Aorta (tissue), 5 donors: ENCODE measurements at places on chromosomes 2 and 18.

- H3K4me1 ChIP-seq = no peaks in the 10 kb centered on the region
- H3K27me3 ChIP-seq = no peaks in the 10 kb centered on the region
- no peak overlapping the region for H3K4me3 ChIP-seq
- no peak overlapping the region for H3K27ac ChIP-seq
Observed at GRCh38 chr18:679516-679915, 22.1 kb downstream of the TYMS start.

GRCh38 chr18:26545335-26546123 lies 2.8 kb downstream of the KCTD1 start:
- no peak for DNase-seq
- H3K27me3 ChIP-seq = no peaks in the 10 kb centered on the region
- no peaks in the 10 kb centered on the region for H3K4me1 ChIP-seq
- no peak overlapping the region for H3K27ac ChIP-seq
- H3K4me3 ChIP-seq = no peak overlapping the region

GRCh38 chr2:192053921-192054320 lies 140.8 kb downstream of the TMEFF2 start:
- no peaks in the 10 kb centered on the region for H3K4me1 ChIP-seq
- H3K27me3 ChIP-seq = no peaks in the 10 kb centered on the region
- H3K4me3 ChIP-seq = no peak overlapping the region

GRCh38 chr2:52594026-52594425 lies 1173.6 kb upstream of the CHAC2 start:
- H3K27me3 ChIP-seq = no peaks in the 10 kb centered on the region
- H3K27ac ChIP-seq = no peak overlapping the region
- H3K36me3 ChIP-seq = no peaks in the 10 kb centered on the region
- H3K4me3 ChIP-seq = no peak overlapping the region
- no peaks in the 10 kb centered on the region for H3K4me1 ChIP-seq

GRCh38 chr2:73839653-73840411 lies 11.1 kb downstream of the STAMBP start:
- H3K36me3 ChIP-seq = no peaks in the 10 kb centered on the region
- no peak overlapping the region for H3K4me3 ChIP-seq
- no peaks in the 10 kb centered on the region for H3K27me3 ChIP-seq
- H3K4me1 ChIP-seq = peaks cover 2% of the 10 kb centered on the region

GRCh38 chr18:24778810-24779418 lies 318.5 kb downstream of the HRH4 start:
- H3K4me1 ChIP-seq = no peaks in the 10 kb centered on the region
- no peaks in the 10 kb centered on the region for H3K27me3 ChIP-seq
- H3K27ac ChIP-seq = no peak overlapping the region
- H3K4me3 ChIP-seq = no peak overlapping the region
- H3K36me3 ChIP-seq = no peaks in the 10 kb centered on the region

- no peak overlapping the region for H3K27ac ChIP-seq
- no peak overlapping the region for H3K4me3 ChIP-seq
- no peaks in the 10 kb centered on the region for H3K36me3 ChIP-seq
- H3K27me3 ChIP-seq = peaks cover 1% of the 10 kb centered on the region
Observed at GRCh38 chr18:40690062-40690461, 1265.0 kb upstream of the PIK3C3 start.

DNA sequence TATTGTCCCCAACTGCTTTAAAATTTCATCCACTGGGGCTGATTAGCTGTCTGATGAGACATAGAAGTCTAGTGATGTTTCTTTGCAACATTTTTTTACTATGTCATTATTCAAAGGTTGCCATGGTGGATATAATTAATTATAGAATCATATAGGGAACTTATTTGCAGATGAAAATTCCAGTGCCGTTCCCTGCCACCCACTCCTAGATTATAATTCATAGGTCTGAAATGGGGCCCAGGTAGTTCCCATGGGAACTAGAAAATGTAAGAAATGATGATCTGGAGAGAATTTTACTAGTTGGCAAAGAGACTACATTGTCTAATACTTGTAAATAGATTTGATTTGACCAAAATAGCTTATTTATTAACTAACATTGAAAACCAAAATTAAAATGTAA lies 1496.5 kb upstream of the NXPH2 start:
- H3K4me1 ChIP-seq = no peaks in the 10 kb centered on the region
- H3K27me3 ChIP-seq = no peaks in the 10 kb centered on the region

DNA sequence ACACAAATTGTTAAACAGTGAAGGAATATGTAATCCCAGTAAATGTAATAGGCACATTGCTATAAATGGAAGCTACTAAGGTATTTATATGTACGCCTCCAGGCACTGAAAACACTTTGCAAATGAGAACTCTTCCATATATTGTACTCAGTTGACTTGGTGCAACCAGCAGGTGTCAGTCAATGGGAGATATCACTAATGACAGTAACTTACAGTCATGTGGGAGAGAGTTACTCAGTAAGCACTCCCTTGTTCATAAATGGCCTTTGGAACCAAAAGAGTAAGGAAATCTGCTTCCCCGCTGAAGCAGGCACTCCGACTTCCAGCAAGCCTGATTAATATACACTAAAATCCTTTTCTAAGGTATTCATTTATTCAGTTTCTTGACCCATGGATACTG lies 5.9 kb downstream of the MDH1 start:
- no peak overlapping the region for H3K4me3 ChIP-seq
- no peaks in the 10 kb centered on the region for H3K27me3 ChIP-seq
- no peak for DNase-seq
- no peaks in the 10 kb centered on the region for H3K4me1 ChIP-seq

DNA sequence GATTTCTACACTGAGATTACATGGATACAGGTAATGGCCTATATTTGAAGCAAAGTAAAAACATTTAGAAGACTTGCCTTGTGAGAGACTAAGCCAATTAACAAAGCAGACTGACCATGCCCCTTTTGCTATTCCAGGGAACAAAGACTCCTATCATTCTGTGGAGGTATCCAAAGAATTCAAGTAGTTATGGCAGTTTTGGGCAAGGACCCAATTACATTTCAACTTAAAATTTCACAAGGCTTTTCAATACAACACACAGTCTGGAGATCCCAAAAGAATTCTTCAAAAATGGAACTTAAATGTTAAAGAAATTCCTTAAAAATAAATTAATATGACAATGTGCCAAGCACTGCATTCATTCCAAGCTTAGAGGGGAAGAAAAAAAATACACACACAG lies 109.2 kb upstream of the CHRNA1 start:
- DNase-seq = no peak
- peaks cover 2% of the 10 kb centered on the region for H3K4me1 ChIP-seq
- H3K27ac ChIP-seq = no peak overlapping the region
- H3K27me3 ChIP-seq = no peaks in the 10 kb centered on the region
- no peak overlapping the region for H3K4me3 ChIP-seq
- peaks cover 1% of the 10 kb centered on the region for H3K36me3 ChIP-seq

DNA sequence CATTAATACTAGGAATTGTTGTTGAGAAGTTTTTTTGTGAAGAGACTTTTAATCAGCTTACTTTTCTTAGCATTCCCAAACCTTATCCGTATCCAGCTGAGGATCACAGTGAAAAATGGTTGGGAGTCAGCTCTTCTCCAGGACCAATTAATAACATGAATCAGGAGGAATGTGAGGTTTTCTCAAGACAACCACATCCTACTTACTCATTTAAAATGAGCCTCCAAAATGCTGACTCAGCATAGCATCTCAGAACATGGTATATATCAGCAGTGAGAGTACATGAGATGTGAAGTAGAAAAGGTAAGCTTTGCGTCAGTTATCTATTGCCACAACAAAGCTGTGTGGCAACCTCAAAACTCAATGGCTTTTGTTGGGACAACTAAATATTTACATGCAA lies 140.3 kb downstream of the NRP2 start:
- H3K4me1 ChIP-seq = no peaks in the 10 kb centered on the region
- DNase-seq = no peak
- no peaks in the 10 kb centered on the region for H3K36me3 ChIP-seq
- H3K27ac ChIP-seq = no peak overlapping the region

DNA sequence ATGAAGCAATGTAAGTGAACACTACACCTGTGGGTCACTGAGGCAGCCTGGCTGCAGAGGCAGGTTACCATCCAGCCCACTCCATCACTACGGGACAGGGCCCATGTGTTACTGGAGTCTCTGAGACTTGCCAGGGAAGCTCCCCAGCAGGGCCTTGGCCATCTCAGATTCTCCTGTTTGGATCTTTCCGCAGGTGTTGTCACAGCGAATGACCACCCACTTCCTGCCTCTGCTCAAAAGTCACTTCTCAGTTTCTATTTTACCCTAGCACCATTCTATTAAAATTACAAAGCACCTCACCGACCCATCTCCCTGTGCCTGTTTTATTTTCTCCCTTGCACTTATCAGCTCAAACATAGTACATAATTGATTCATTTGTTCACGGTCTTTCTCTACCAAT lies 34.5 kb upstream of the L3MBTL4 start:
- H3K27me3 ChIP-seq = no peaks in the 10 kb centered on the region
- H3K36me3 ChIP-seq = no peaks in the 10 kb centered on the region
- no peak overlapping the region for H3K27ac ChIP-seq
- H3K4me3 ChIP-seq = no peak overlapping the region

DNA sequence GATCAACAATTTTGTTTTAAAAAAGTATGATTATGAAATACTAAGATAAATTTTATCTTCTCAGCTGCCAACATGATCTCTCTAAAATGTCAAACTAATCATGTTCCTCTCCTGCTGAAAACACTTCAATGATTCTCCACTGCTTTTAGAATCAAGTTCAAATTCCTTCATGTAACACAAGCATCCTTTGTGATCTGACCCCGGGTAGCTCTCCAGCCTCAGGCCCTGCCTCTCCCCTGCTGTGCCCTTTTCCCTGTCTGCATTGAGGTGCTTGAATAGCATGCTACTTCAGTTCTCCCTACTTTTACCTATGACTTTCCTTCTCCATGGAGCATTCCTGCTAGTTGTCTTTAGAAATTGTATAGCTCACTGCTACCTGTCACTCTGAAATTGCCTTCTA lies 274.8 kb downstream of the PDE11A start:
- H3K4me3 ChIP-seq = no peak overlapping the region
- H3K27ac ChIP-seq = no peak overlapping the region
- H3K36me3 ChIP-seq = no peaks in the 10 kb centered on the region
- no peaks in the 10 kb centered on the region for H3K4me1 ChIP-seq
- no peak for DNase-seq
- H3K27me3 ChIP-seq = no peaks in the 10 kb centered on the region

- no peaks in the 10 kb centered on the region for H3K27me3 ChIP-seq
- H3K4me3 ChIP-seq = no peak overlapping the region
- no peak for DNase-seq
- no peaks in the 10 kb centered on the region for H3K4me1 ChIP-seq
Observed at GRCh38 chr2:157291018-157291417, 33.5 kb downstream of the GALNT5 start.
